ENCODE measurements at places on chromosomes 7 and 10. TPM values are rescaled to one million over a fixed set of nuclear protein-coding genes. Genes with fewer than 3 reads are reported as not detected.

GRCh38 chr7:54811041-54811845, 52.2 kb upstream of the SEC61G start:
- no peak overlapping the region for H3K4me3 ChIP-seq
- H3K27me3 ChIP-seq: peaks cover 11% of the 10 kb centered on the region
- H3K27ac ChIP-seq: no peak overlapping the region

DNA sequence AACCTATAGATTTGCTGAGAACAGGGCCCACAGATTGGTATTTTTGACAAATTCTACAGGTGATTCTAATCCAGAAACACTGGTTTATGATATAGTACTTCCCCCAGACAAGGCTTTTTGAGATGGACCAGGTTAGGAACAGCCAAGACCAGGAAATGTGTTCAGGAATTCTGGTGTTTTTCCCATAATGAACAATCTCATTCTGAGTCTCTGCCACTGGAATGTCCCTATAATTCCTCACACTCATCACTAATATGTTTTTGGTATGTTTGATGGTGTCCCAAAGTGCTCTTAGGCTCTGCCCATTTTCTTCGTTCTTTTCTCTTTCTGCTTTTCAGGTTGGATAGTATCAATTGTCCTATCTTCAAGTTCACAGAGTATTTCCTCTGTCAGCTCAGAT, 107.2 kb upstream of the IGFBP3 start:
- no peaks in the 10 kb centered on the region for H3K36me3 ChIP-seq
- no peak for DNase-seq
- H3K4me3 ChIP-seq: no peak overlapping the region
- no peaks in the 10 kb centered on the region for H3K4me1 ChIP-seq
- H3K27me3 ChIP-seq: peaks cover 3% of the 10 kb centered on the region
- no peak overlapping the region for H3K27ac ChIP-seq

GRCh38 chr10:127044186-127044585, 139.0 kb downstream of the DOCK1 start:
- no peak overlapping the region for H3K4me3 ChIP-seq
- H3K27me3 ChIP-seq: peaks cover 1% of the 10 kb centered on the region
- no peak overlapping the region for H3K27ac ChIP-seq
- peaks cover 4% of the 10 kb centered on the region for H3K4me1 ChIP-seq

- H3K4me3 ChIP-seq: no peak overlapping the region
- peaks cover 1% of the 10 kb centered on the region for H3K27me3 ChIP-seq
- no peak for DNase-seq
- H3K27ac ChIP-seq: no peak overlapping the region
- H3K36me3 ChIP-seq: no peaks in the 10 kb centered on the region
Measured at GRCh38 chr7:132458729-132459128, 117.5 kb downstream of the PLXNA4 start.

GRCh38 chr7:45597286-45597984, 23.3 kb downstream of the ADCY1 start:
- H3K27ac ChIP-seq: no peak overlapping the region
- H3K4me1 ChIP-seq: no peaks in the 10 kb centered on the region
- H3K27me3 ChIP-seq: peaks cover 3% of the 10 kb centered on the region

DNA sequence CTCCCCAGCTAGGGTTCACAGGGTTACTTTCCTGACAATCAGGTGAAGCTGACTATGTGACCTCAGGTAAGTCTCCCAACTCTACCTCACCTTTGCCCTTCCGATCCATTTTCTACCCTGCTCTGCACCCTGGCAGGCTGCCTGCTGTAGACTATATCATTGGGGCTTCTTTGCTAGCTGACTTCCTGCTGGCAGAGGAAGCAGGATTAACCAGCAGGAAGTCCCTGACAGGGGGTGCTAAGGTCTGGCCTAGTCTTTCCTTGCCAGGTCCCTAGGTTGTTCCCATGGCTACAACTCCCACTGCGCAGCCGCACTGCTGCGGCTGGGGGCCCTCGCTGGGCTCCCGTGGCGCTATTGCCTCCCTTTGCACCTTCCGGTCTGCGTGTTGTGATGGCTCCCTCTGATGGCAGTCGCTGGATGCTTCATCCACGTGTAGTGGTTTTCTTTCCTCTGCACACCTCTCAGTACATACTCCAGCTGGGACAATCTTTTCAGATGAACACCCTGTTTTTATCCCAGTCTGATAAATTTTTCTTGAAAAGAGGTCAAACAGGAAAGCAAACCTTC, 365.9 kb downstream of the REEP3 start:
- no peaks in the 10 kb centered on the region for H3K36me3 ChIP-seq
- no peak overlapping the region for H3K4me3 ChIP-seq
- no peaks in the 10 kb centered on the region for H3K4me1 ChIP-seq
- DNase-seq: no peak
- H3K27ac ChIP-seq: no peak overlapping the region

DNA sequence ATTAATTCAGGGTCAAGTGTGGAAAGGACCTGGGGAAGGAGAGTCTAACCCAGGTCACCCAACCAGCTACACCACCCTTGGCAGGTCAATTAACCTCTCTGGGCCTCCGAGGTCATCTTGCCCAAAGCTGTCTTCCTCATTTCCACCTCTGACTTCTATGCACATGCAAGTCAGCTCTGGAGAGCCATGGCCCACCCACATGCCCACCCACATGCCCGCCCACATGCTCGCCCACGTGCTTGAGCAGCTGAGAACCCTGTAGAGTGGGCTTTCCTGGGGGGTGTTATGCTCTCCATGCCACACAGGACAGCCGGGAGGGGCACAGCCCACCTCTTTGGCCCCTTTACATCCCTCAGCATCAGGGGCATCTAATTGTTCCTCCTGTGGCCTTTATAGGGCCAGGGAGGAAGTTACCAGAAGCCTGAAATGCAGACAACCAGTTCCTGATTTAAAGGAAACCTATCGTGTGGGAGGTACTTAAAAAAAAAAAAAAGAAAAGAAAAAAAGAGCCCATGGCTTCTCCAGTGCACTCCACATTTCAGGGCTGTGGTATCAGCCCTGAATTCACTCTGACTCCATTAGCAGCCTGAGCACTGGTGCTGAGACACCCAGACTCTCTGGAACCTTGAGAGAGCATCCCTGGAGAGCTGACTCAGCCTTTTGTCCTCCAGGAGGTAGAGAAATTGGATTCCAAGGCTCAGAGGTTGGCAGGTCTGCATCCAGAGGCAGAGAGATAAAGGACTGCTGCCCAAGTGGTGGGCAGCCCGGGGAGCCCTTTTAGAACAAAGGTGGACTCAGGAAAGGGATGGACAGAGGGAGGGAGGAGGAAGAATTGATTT, 176.2 kb upstream of the ZMIZ1 start:
- no peak overlapping the region for H3K27ac ChIP-seq
- no peaks in the 10 kb centered on the region for H3K36me3 ChIP-seq
- DNase-seq: no peak
- no peaks in the 10 kb centered on the region for H3K4me1 ChIP-seq
- H3K4me3 ChIP-seq: no peak overlapping the region

DNA sequence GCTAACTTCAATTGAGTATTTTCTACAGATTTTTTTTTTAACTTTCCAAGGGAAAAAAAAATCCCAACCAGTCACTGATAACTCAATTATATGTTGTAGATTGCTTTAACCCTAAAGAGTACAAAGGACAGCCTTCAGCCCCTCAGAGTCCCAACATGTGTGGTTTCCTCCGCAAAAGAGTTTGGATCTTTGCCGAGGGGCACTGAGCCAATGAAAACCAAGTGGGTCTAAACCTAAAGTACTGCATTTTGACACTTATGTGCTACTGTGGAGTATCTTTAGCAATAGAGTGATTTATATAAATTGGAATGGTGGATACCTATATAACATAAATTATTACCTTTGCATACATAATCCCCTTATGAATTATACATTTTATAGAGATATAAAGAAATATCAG, 91.5 kb downstream of the SEMA3D start:
- no peak overlapping the region for H3K4me3 ChIP-seq
- DNase-seq: no peak
- no peaks in the 10 kb centered on the region for H3K27me3 ChIP-seq

GRCh38 chr7:90568213-90568612, 27.9 kb upstream of the CDK14 start:
- no peak overlapping the region for H3K4me3 ChIP-seq
- H3K27me3 ChIP-seq: peaks cover 1% of the 10 kb centered on the region
- no peak for DNase-seq
- H3K27ac ChIP-seq: no peak overlapping the region
- H3K4me1 ChIP-seq: no peaks in the 10 kb centered on the region
- H3K36me3 ChIP-seq: no peaks in the 10 kb centered on the region

GRCh38 chr7:152145853-152146466, 120.5 kb downstream of the GALNT11 start:
- H3K27me3 ChIP-seq: peaks cover 4% of the 10 kb centered on the region
- DNase-seq: no peak
- H3K4me1 ChIP-seq: peaks cover 31% of the 10 kb centered on the region

DNA sequence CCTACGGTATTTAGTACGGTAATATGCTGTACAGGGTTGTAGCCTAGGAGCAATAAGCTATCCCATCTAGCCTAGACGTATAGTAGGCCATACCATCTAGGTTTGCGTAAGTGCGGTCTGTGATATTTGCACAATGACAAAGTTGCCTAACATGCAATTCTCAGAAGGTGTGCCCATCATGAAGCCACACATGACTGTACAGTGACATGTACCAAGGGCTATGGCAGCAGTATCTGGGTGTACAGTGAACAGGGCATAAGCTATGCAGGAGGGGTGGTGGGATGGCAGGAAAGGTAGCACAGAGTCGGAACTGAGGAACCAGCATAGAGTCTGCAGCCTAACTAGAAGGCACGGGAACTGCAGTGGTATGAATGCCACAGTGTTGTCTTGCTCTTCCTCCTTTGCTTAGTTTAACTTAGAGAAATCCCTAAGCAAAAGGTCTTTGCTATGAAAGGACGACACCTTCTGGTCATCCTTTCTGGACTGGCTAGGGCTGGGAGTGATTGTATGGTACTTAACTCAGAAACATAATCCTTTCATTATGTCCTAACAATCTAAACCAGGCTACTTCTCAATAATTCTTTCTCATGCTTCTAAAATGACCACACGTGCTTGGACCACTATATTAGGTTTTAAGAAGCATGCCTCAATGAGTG, 93.5 kb downstream of the DYNC1I1 start:
- H3K4me1 ChIP-seq: no peaks in the 10 kb centered on the region
- DNase-seq: no peak
- no peak overlapping the region for H3K4me3 ChIP-seq
- H3K36me3 ChIP-seq: no peaks in the 10 kb centered on the region
- no peak overlapping the region for H3K27ac ChIP-seq

DNA sequence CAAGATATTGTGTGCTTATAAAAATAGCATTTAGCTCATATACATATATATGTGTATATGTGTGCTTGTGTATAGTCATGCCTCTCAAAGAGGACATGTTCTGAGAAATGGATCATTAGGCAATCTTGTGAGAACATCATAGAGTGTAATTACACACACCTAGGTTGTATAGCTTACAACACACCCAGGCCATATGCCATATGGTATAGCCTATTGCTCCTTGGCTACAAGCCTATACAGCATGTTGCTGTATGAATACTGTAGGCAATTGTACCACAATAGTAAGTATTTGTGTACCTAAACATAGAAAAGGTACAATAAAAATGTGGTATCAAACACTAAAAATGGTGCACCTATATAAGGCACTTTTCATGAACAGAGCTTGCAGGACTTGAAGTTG, 1510.5 kb upstream of the LRRTM3 start:
- no peaks in the 10 kb centered on the region for H3K4me1 ChIP-seq
- H3K4me3 ChIP-seq: no peak overlapping the region
- no peaks in the 10 kb centered on the region for H3K27me3 ChIP-seq
- no peaks in the 10 kb centered on the region for H3K36me3 ChIP-seq
- H3K27ac ChIP-seq: no peak overlapping the region
- no peak for DNase-seq

DNA sequence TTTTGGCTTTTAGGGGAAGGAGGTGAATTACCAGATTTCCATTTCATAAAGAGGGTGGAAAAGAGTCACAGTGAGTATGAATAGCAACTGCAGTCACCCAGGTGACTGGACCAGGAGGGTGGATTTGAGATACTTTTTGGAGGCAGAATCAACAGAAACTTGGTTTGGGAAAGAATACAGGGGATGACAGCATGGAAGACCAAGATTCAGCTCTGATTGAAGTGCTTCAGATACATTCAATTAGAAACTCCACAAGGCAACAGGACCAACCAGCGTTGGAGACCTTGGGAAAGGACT, 83.0 kb downstream of the SGMS1 start:
- no peak for DNase-seq
- H3K4me3 ChIP-seq: no peak overlapping the region
- no peak overlapping the region for H3K27ac ChIP-seq
- no peaks in the 10 kb centered on the region for H3K36me3 ChIP-seq

- H3K27ac ChIP-seq: no peak overlapping the region
- H3K36me3 ChIP-seq: no peaks in the 10 kb centered on the region
- no peak overlapping the region for H3K4me3 ChIP-seq
- H3K4me1 ChIP-seq: no peaks in the 10 kb centered on the region
- no peaks in the 10 kb centered on the region for H3K27me3 ChIP-seq
Measured at GRCh38 chr7:52962402-52963076, 72.9 kb upstream of the POM121L12 start.

- peaks cover 6% of the 10 kb centered on the region for H3K27me3 ChIP-seq
- no peak overlapping the region for H3K4me3 ChIP-seq
- H3K4me1 ChIP-seq: no peaks in the 10 kb centered on the region
- H3K27ac ChIP-seq: no peak overlapping the region
- H3K36me3 ChIP-seq: no peaks in the 10 kb centered on the region
Measured at GRCh38 chr10:93711891-93712290, 9.5 kb upstream of the FRA10AC1 start.

GRCh38 chr10:127203067-127203466, 6.7 kb upstream of the INSYN2A start:
- no peaks in the 10 kb centered on the region for H3K36me3 ChIP-seq
- H3K4me3 ChIP-seq: no peak overlapping the region
- DNase-seq: no peak
- no peaks in the 10 kb centered on the region for H3K4me1 ChIP-seq
- no peak overlapping the region for H3K27ac ChIP-seq

DNA sequence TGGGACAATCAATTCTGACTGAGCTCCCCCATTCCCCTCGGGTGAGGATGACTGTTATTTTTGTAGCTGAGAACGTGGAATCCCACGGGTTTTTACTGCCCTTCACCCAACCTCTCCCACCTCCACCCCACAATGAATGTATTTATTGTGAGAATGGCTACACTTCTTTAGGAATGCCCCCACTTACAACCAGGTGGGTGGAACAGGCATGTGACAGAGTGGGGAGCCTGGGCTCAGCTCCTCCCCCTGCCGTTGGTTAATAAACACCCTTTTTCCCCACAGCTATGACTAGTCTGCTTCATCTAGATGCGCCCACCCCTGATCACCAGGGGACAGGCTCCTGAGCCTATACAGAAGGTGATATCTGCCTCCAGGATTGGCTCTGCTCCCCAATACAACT, 2.0 kb downstream of the MRPL43 start:
- H3K4me1 ChIP-seq: peaks cover 28% of the 10 kb centered on the region
- H3K4me3 ChIP-seq: peak overlapping the region; percentile 91
- H3K27me3 ChIP-seq: peaks cover 7% of the 10 kb centered on the region
- no peak overlapping the region for H3K27ac ChIP-seq
- H3K36me3 ChIP-seq: peaks cover 21% of the 10 kb centered on the region
- DNase-seq: no peak

BRAF gene
- polyA plus RNA-seq: 5.4 TPM

MICU1 gene
- 45.1 TPM for polyA plus RNA-seq

HOXA7 gene
- polyA plus RNA-seq: 4.2 TPM

EMX2 gene
- not detected for polyA plus RNA-seq

HOXA4 gene
- polyA plus RNA-seq: not detected

PDK4 gene
- polyA plus RNA-seq: 0.21 TPM

STARD3NL gene
- polyA plus RNA-seq: 121 TPM

VAX1 gene
- not detected for polyA plus RNA-seq

GOLGA7B gene
- polyA plus RNA-seq: 0.17 TPM

CABCOCO1 gene
- polyA plus RNA-seq: not detected

AUTS2 gene
- 17.6 TPM for polyA plus RNA-seq

PLXDC2 gene
- 9.6 TPM for polyA plus RNA-seq

CDHR3 gene
- 1.2 TPM for polyA plus RNA-seq

EPHA1 gene
- polyA plus RNA-seq: not detected

Data from immature natural killer cell (primary cell).